ENCODE measurements at places on chromosomes 12 and 14.

- DNase-seq: no peak
These were observed 4.1 kb downstream of the TUBA1B start for GRCh38 chr12:49126852-49127763.

- DNase-seq: no peak
These were observed 172.8 kb downstream of the DAD1 start for GRCh38 chr14:22416193-22416592.

- no peak for DNase-seq
These were observed 404.8 kb downstream of the ATP23 start for GRCh38 chr12:58346032-58346632.

GRCh38 chr14:52277552-52277951 is 10.1 kb downstream of the PTGDR start:
- DNase-seq: no peak

DNA sequence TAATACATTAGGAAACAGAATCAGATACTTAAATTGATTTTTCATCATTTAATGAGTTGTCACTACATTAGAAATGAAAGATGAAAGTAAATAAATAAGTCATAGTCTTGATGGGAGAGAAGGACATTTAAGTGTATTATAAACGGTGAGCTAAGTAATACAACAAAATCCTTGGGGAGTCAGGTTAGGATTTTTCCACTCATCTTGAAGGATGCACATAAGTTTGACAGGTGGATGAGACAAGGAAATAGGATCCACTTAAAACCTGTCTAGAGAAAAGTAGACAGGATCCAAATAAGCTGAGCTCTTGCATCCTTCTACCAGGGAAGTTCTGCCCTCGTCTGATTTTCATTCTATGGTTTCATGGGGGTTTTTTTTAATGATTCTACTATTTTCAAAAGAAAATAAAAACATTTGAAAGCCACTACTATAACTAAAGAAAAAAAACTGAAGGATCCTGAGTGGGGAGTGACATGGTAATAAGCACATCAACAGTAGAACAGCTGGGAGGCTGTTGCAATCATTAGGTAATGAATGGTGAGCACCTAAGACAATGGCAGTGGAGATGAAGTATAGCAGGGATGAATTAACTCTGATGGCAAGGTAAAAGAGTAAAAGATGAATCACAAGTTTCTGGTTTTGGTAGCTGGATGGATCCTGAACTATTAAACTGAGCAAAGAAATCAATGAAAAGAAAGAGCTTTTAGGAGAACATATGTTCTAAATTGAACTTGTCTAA is 17.0 kb downstream of the CEP128 start:
- no peak for DNase-seq

DNA sequence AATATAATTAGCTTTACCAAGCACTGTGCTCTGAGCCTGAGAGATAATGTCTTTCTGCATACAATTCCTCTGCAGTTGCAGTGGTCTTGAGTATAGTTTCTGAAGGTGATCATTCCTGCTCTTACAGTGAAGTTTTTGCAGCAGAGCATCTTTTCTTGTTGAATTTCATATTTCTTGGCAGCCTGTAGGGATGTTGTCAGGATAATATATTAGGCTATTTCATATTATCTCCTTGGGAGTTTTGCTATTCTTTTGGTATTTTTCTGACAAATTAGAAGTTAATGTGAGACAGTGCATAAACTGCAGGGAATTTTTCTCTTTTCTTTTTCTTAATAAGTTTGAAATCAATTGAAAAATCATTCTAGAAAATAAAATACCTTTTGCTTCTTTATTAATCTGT is 1502.6 kb upstream of the FLRT2 start:
- no peak for DNase-seq

- DNase-seq: no peak
These were observed 117.4 kb downstream of the DAD1 start for GRCh38 chr14:22471545-22472121.

DNA sequence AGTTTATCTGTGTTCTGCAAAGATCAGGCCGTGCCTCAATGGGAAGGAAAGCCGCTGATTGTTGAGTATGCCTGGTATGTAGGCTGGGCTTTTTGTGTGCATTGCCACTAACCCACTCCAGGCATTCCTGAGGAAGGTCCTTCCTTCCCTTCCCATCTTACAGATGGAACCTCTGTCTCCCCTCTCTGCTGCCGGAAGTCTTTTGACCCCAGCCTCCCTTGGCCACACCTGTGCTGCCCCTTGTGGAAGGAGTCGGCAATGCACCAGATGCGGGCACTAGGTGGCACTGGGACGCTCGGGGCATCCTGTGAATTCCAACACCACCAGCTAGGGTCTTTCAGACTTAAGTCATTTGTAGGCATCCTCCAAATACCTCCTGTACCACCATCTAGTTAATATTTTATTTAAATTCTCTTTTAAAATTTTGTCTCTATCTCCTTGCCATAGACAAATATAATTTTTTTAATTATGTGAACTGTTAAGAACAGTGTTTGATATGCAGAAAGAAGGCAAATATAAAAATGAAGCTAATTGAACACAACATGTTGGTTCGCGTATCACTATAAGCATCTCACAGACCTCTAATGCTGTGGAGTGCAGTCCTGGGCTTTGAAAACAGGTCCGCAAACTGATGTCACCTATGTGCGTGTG is 99.6 kb downstream of the RIN3 start:
- peak; percentile 51 for DNase-seq

- peak; percentile 12 for DNase-seq
These were observed 125.6 kb upstream of the FGD4 start for GRCh38 chr12:32273712-32274111.

DNA sequence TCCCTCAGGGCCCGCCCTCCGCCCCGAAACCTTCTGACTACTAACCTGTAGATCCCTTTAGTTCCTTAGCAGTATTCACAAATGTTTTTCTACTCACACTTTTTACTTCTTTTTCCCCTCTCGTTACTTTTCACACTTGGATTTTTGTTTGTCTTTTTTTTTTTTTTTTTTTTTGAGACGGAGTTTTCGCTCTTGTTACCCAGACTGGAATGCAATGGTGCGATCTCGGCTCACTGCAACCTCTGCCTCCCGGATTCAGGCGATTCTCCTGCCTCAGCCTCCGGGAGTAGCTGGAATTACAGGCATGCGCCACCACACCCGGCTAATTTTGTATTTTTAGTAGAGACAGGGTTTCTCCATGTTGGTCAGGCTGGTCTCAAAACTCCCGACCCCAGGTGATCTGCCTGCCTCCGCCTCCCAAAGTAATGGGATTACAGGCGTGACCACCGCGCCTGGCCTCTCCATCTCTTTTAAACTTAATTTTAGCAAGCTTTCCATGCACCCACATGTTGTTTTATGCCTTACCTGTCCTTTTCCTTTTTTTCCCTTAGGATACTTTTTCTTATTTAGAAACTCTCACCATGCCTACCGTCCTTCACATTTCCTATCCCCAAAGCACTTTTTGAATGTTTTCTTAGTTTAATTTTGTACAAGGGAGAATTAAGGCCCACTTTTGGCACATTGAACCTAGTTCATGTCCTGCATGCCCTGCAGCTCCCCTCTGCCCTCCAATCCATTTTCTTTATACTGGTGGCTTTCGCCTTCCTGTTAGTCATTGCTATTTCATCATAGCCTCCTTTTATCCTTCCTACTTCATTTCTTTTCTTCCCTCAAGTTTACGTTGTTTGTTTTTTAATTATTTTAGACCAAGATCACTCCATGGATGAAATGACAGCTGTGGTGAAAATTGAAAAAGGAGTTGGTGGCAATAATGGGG is 1.1 kb downstream of the SP1 start:
- no peak for DNase-seq

All from activated CD4-positive, alpha-beta T cell treated with anti-CD3 and anti-CD28 coated beads for 1 hour (primary cell).